Activated CD8-positive, alpha-beta memory T cell treated with anti-CD3 and anti-CD28 coated beads for 4 hours (primary cell): ENCODE measurements at places on chromosomes 5 and 9.

GRCh38 chr9:132124800-132125199 lies 37.1 kb upstream of the NTNG2 start:
- DNase-seq: no peak

DNA sequence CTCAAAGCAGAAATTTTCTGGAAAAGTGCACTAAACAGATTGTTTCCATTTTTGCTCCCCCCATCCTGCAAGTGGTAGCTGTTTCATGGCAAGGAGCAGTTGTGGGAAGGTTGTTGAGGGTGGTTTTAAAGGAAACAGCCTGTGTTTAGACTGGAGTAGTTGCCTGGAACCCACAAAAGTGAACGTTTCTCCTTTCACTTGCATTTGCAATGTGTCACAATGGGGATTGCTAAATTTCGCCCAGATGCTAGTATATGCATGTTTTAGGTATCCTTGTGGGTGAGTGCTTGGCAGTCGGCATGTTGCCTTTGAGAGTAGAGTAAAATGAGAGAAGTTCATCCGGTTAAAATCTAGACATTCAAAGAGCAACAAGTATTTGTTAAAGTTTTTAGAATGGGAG lies 1099.9 kb upstream of the DMAC1 start:
- DNase-seq: no peak

DNA sequence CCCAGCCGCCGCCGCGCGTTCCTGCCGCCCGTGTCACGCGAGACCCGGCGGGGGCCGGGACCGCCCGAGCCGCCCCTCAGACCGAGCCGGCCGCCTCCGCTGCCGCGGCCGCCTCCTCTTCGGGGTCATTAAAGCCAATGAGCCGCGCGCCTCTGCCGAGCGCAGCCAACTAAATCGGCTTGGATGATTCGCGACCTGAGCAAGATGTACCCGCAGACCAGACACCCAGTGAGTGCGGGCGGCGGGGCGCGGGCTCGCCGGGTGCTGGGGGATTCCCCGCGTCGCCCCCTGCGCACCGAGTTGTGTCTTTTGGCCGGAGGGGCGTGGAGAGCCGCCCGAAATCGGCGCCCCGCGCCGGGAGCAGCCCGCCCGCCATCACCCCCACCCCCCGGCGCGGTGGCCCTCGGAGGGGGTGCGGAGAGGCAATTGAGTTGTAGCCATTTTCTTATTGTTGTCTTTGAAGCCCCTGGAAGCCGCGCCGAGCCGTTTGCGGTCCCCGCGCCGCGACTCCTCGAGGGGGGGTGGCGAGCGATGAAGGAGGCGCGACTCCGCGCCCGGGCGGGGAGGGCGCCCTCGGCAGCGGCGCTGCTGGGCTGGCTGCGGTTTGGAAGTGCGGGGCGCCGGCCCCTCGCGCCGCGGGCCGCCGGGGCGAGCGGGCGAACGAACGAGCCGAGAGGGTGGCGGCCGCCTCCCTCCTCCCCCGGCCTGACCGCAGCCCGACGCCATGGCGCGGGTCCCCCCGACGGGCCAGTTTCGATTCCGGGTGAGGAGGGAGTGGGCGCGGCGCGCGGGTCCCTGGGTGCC lies 1.0 kb downstream of the TLE4 start:
- peak; percentile 37 for DNase-seq

DNA sequence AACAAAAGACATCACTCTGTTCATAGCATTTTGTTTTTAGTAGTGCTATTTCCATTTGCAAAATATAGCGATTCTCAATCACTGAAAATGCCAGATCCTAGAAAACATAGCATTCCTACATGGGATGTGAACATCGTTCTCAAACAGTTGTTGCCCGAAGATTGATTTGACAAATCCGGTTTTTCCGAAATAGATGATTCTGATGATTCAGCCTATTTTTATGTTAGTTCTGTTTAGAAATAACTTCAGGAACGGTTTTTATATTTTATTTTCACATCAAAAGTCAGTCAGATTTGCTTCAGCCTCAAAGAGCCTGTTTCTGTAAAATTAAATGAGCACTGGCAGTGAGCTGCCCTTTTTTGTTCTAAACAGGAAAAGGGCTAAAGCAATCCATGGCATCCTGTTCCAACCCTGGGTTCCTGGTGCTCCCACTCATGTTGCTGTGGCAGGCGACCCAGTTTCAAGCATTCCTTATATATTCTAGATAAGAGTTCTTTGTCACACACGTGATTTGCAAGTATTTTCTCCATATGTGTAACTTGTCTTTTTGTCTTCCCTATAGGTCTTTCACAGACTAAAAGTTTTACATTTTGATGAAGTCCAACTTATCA lies 14.2 kb upstream of the PSIP1 start:
- DNase-seq: no peak

GRCh38 chr5:154562244-154562880 lies 84.3 kb upstream of the HAND1 start:
- DNase-seq: no peak

GRCh38 chr9:121865060-121865459 lies 213.6 kb downstream of the DAB2IP start:
- no peak for DNase-seq

- no peak for DNase-seq
Observed at GRCh38 chr5:67483453-67484030, 286.9 kb upstream of the CD180 start.

DNA sequence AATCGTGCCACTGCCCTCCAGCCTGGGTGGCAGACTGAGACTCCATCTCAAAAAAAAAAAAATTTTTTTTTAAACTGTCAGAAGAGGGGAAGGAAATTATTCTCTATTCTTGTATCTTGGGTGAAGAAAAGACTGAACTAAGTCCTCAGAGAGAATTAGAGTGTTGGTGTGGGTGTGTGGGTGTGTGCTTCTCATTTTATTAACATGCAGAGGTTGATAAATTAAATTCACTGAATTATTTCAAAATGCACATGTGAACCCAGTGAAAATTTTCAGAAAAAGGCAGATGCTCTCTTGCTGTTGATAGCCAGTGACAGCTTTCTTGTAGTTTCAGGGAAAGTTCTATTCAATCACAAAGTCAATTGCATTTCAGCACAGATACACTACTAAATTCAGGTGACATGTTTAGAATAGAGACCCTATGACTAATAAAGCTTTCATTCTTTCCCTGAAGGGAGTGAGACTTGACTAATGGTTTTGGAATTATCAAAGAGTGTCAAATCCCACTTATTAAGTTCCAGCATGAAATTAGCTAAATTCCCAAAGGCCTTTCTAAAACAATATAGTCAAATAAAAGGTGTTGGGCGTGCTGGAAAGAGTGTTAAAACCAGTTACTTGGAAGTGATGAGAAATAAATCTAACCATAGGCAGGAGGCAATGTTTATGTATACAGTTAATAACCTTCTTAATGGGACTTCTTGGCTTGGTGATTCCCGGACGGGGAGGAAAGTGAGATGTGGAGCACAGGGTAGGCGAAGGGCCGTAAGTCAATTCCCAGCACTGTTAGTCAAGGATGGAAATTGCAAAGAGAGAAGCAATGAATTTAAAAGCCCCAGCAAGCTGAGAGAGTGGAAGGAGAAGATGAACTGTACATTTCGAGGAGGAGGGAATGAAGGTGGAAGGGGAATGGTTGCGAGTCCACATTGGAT lies 103.2 kb upstream of the SPATA31D4 start:
- no peak for DNase-seq

- DNase-seq: no peak
Observed at GRCh38 chr5:149679876-149680809, 50.0 kb upstream of the PPARGC1B start.

- no peak for DNase-seq
Observed at GRCh38 chr9:19663570-19663969, 125.3 kb downstream of the SLC24A2 start.

- no peak for DNase-seq
Observed at GRCh38 chr5:67536866-67537265, 340.3 kb upstream of the CD180 start.

DNA sequence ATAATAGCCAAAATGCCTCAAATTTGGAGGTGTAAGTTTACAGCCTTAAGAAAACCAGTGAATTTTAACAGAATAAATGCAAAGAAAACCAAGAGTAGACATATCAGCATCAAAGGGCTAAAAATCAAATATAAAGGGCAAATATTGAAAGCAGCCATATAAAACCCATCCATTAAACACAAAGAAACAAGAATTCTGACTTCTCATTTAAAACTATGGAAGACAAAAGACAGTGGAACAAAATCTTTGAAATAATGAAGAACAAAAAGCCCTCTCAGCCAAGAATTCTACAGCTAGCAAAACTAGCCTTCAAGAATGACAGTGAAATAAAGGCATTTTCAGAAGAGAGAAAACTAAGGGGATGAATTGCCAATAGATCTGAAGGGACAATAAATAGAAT lies 91.3 kb upstream of the FST start:
- DNase-seq: no peak

- DNase-seq: no peak
Observed at GRCh38 chr5:91277093-91277626, 106.0 kb downstream of the ARRDC3 start.

GRCh38 chr9:131096269-131097125 lies at the start of gene AIF1L:
AIF1L (plus strand) TSS chr9:131096531; CDS start chr9:131096630, 99 bp downstream.
- no peak for DNase-seq

- no peak for DNase-seq
Observed at GRCh38 chr5:116719106-116719505, 144.5 kb upstream of the SEMA6A start.

DNA sequence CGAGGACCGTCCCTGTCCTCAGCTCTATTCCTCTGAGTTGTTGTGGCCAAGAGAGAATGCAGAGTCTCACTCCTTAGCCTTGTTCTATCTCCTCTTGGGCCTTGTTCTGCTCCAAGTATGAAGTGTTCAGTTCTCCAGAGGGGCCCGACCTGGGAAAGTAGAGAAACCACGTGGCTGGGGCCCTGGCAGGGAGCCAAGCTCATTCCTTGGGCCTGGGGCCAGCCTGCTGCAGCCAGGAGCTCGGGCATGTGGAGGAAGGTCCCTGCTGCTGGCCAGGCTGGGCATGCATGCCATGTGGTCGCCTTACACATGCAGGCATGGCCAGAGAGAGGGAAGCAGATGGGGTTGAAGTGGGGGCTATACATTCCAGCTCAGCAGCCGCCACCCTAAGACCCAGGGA lies 60.7 kb downstream of the COL27A1 start:
- no peak for DNase-seq

GRCh38 chr5:9596824-9597223 lies 33.3 kb downstream of the TAS2R1 start:
- DNase-seq: no peak

DNA sequence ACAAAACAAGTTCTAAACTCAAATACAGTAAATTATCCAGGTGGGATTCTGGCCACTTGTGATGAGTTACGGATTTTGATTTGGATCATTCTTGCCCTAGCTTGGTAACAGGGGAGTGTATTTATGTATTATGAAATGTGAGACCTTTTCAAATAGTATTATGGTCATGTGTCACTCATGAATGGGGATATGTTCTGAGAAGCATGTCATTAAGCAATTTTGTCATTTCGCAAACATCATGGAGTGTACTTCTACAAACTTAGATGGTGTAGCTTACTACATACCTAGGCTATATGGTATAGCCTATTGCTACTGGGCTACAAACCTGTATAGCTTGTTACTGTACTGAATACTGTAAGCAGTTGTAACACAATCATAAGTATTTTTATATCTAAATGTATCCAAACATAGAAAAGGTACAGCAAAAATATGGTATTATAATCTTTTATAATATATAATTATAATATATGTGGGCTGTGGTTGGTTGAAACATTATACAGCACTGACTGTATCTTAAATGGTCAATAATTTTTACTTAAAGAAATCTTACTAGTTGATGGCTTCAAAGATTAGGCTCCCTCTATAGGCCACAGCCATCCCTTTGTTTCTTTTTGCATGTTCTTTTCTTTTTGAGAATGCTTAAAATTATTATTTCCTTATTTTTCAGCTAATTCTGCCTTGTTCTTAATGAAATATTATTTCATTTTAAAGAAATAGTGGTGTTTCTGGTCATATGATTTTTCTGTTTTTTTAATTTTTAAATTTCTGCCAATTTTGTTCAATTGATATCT lies 128.4 kb downstream of the MAST4 start:
- DNase-seq: no peak

GRCh38 chr9:114588210-114588609 lies 641 bp downstream of the ATP6V1G1 start:
- DNase-seq: no peak

DNA sequence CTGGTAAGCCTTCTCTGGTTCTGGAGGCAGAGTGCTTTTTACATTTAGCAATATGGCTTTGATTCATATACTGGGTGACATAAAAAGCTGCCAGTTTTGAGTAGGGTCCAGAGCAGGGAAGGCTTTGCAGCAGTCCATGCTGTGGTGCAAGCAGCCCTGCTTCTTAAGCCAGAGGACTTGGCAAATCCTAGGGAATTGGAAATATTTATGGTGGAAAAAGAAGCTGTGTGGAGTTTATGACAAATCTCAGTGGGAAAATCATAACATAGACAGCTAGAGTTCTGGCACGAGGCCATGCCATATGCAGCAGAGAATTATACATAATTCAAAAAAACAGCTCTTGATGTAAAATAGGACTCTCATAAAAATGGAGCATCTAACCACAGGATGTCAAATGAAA lies 536.4 kb downstream of the RASEF start:
- DNase-seq: no peak

DNA sequence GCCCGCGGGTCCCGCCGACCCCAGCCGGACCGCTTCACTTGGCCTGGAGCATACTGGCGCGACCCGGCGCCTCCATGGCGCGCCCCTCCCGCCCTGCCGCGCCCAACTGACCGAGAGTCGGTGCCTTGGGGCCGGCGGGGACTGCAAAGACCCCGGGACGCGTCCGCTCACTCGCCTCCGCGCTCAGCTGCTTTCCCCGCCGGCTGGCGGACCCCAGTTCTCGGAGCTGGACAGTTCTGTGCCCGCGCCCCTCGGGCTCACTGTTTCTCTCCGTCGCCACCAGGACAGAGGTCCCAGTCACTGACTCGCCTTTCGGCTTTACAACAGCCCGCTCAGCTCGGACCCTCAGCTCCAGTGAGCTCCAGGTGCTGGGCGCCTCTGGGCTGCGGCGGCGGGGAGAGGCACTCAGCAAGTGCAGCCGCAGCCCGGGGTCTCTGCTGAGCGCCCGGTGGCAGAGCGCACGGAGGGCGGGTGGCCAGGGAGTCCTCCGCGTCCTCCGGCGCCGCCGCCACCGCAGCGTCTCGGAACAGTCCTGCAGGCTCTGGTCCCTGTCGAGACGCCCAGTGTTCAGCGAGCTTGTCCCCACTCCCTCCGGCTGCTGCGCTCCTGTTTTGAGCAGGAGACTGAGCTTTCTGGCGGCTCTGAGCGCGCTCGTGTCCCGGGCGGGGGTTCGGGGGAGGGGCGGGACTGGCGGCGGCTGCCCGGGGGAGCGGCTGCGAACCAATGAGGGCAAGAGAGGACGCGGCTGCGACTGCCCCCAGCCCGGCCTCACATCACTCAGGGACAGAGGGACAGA lies at the start of gene SMIM32:
Gene SMIM32, minus strand, starts transcription at position 637 of the 796 bp plus-strand sequence. CDS start 638 bp downstream, outside the sequence.
- DNase-seq: no peak

DNA sequence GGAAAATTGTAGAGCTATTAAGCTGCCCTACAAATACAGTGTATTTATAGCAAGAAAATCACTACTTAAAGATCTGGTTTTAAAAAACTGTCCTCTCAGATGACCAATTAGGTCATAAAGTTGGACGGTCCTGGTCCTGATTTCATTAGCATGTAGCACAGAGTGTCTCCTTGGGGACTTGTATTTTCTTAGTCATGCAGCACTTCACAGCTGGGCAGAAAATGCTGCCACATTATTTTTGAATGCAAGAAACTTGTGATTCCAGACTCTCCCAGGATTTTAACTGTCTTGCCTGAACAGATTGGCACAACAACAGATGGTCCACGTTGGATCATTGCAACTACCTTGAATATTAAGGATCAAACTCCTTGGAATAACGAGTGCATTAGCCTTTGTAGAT lies 348.1 kb upstream of the SGCD start:
- DNase-seq: no peak
